Omental fat pad (tissue), 4 donors: ENCODE measurements at places on chromosomes 11 and 22.

DNA sequence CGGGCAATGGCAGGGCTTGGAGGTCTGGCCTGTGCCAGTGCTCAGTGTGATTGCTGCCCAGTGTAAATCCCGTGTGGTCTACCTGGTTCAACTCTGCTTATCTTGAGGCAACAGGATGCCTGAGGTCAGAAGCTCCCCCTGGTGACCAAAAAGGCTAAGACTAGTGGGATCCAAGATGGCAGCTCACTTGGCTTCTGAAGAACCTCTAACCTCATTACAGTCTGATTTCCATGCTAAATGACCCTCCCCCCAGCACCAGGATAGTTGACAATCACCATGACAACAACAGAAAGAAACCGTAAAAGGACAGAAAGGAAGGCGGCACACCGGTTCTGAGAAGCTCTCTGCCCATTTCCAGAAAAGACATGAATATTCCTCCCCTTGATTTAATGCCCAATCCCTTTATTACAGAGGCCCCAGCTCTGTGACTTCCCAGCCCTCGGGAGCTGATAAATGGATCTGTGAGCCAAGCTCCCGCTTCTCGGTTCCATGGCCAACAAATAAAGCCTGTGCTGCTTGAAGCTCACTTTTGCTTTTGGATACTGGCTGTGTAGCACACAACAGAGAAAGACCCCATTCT is 398.4 kb downstream of the CTTN start:
- no peak for DNase-seq

DNA sequence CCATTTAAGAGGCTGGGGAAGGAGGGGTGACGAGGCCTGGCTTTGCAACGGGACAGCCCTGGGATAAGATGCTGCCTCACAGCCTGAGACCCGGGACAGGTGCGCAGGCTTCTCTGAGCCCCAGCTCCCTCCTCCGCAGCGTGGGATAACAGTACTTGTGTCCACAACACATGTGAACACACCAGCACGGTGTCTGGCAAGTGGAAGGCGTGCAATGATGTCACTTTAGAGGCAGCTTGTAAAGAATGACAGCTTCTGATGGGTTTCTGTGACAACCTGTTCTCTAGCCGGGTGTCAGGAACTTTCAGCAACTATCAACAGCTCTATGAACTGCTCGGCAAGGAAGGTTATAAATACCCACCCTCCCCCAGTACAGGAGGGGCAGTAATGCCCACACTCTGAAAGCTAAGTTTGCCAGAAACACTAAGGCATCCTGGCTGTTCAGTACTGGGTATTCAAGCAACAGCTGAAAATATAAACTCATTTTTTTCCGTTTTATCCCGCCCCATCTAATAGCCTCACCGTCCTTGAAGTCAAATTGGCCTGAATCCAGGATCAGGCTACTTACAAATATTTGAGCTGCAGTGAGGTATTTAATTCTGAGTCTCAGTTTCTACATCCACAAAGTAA is 59.7 kb downstream of the MYH9 start:
- DNase-seq = no peak

GRCh38 chr22:46754826-46755225 is 7.6 kb upstream of the TBC1D22A start:
- DNase-seq = no peak

GRCh38 chr11:6298605-6299004 is 21.7 kb downstream of the CAVIN3 start:
- no peak for DNase-seq

DNA sequence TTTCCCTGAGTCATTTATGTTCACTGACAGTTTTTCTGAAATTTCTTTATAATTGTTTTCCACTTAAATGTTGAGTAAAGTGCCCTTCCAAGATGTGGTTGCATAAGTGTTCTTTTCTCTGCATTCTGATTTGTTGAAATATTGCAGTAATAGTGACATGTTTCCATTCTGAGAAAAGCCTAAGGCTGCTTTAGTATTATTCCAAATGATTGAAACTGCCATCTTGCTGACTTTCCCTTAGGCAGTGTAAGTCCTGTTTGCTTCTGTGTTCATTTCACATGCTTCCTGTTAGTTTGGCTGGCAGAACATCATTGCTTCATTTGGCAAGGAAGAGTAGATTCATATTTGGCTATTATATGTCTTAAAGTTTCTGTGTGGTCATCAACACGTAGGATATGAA is 146.5 kb downstream of the ELP4 start:
- DNase-seq = no peak

GRCh38 chr22:27799015-27799826 is 2.3 kb downstream of the MN1 start:
- no peak for DNase-seq

GRCh38 chr11:123325533-123325932 is 104.5 kb upstream of the GRAMD1B start:
- DNase-seq = no peak

DNA sequence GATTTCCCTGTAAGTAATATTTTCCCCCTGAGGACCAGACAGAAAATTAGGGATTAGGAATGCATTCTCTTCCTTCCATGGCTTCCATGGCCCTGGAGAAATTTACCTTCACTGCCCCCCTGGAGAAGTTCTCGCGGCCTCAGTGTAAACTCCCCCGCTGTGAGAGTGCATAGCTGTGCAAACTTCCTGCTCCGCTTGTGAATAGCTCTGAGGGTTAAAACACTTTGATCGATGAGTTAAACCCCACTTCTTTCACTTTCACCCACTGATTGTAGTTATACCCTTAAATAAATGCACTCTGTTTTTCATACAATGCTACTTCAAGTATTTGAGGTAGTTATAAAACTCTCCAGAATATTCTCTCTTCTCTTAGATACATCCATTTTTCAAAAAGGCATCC is 190.8 kb downstream of the DSCAML1 start:
- no peak for DNase-seq

DNA sequence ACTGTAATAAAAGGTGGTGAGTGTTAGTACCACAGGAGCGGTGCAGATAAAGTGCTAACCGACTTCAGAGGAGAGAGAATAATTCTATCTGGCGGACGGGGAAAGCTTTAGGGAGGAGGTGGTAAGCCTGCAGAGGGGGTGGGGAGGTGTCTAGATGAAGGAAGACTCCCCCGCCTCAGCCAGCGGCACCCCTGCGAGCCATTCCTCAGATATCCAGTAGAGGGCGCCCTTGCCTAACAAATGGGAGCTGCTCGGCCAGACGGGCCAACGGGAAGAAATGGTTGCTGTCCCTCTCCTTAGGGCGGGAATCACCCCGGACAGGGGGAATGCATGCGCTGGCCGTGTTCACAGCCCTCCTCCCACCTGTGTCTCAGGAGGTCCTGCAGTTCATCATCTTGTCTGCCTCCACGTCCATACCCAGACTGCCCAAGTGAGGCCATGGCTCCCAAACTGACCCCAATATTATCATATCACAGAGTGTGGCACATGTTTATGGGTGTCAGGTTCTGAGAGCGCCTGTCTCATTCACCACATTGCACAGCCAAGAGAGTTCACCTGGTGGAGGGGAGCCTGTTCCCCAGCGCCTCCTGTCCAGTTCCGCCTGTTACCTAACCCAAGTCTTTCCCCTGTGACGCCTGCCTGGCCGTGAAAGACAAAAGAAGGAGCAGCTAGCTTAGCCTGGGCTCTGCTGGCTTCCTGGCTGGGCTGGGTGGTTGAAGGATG is 85.5 kb downstream of the ST3GAL4 start:
- DNase-seq = peak; percentile 86

- DNase-seq = no peak
These were observed 689 bp downstream of the RAB39A start for GRCh38 chr11:107928767-107929507.

DNA sequence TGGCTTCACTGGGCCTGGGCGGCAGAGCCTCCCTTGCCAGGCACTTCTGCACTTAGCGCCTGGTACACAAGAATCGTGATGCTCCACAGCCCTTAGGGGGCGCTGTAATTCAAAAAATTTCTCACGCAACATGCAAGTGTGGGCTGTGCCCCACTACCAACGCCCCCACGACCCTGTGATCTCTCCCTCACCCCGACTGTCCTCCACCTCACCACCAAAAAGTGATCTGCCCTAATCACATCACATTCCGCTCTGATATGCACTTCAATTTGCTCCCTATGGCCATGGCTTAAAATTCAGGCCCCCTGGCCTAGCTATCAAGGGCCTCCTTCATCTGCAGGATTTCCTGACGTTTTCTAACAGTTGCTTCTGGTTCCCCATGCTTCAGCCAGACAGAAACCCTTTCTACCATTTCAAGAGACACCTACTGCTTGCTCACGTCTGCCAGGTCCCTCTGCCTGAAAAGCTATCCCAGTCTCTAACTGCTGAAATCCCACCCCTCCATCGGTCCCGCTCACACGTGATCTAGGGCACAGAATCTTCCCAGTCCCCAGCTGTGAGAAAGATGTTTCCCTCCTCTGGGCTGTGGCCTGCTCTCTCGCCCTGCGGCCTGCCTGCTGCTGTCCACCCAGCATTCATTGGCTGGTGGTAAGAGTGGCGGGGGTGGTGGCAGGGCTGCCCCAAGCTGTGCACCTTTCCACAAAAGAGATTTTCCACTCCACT is 27.9 kb upstream of the LRRC32 start:
- DNase-seq = no peak

DNA sequence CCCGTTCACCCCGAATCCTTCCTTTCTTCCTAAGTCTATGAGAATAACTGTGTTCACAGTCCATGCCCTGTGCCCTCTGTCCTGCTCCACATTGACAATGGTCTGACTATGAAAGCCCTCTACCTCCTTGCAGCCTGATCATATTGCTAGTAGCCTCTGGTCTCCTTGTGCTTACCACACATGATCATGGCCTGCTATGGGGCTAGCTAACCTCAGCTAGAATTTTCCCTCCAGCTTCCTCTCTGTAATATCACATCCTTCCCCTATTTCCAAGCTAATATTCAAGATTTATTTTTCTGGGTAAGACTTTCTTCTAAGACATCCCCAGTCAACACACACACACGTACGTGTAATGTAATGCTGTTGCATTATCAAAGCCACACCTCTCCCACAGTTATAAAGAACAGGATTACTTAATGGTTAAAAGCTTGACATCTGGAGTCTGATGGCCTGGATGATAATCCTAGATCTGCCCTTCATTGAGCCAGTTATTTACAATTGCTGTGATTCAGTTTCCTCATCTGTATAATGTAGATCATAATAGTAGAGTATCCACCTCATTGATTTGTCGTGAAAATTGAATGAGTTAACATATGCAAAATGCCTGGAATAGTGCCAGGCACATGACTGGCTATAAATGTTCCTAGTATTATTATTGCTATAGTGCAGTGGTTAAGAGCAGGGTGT is 214.4 kb upstream of the BLID start:
- no peak for DNase-seq

- DNase-seq = peak; percentile 94
These were observed 271 bp downstream of the FKBP2 start for GRCh38 chr11:64241241-64241490.

- no peak for DNase-seq
These were observed 44.6 kb upstream of the EP300 start for GRCh38 chr22:41047801-41048211.

- DNase-seq = no peak
These were observed 42.4 kb downstream of the PITPNB start for GRCh38 chr22:27876684-27877083.

GRCh38 chr22:42621505-42622002 is 6.9 kb upstream of the POLDIP3 start:
- DNase-seq = no peak

GRCh38 chr11:36928621-36929020 is 330.6 kb upstream of the RAG2 start:
- no peak for DNase-seq
